ENCODE measurements at places on chromosomes 5 and 9. TPM values are rescaled to one million over a fixed set of nuclear protein-coding genes. Genes with fewer than 3 reads are reported as not detected.

The ARSI gene
- polyA plus RNA-seq: 31.8 TPM

The ZFP2 gene
- 8.9 TPM for polyA plus RNA-seq

GRCh38 chr5:110665184-110665726 is 61.2 kb downstream of the TMEM232 start:
- DNase-seq: no peak

The SLC6A3 gene
- 3.3 TPM for polyA plus RNA-seq

DNA sequence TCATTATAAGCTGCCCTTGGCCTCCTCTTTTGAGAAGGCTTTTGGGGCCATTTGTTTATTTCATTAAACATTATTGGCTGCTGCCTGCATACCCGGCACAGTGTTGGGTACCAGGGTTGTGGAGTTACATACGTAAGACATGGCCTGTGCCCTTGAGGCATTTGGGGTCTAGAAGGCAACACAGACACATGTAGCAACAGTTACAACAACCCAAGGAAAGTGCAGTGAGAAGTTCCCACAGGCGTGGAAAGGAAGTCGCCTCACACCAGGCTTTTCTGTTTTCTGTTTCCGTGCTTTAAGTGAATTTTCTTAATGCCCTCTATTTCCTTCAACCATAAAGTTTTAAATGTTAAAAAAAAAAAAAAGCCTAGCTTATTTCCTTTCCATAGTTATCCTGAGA is 47.4 kb downstream of the GALNT10 start:
- no peak for DNase-seq

The ATP6V0E1 gene
- polyA plus RNA-seq: 163 TPM

The ECM2 gene
- polyA plus RNA-seq: 49.7 TPM

GRCh38 chr9:6302417-6302816 is 25.8 kb upstream of the TPD52L3 start:
- DNase-seq: no peak

DNA sequence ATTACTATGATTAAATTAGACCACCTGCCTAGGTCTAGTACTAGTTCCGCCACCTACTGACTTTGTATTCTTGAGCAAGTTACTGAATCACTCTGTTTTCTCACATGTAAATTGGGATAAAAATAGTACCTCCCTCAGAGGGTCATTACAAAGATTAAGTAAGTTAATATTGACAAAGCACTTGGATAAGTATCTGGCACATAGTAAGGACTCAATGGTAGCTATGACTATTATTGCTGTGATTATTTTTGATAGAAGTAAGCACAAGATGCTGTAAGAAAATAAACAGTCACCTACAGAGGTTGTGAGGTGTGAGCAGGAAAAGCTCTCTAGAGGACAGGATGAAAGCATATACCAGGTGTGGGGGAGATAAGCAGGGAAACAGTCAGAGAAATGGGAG is 173.1 kb upstream of the PAPPA start:
- no peak for DNase-seq

The PTGS1 gene
- polyA plus RNA-seq: 4.4 TPM

The MLANA gene
- 0.75 TPM for polyA plus RNA-seq

DNA sequence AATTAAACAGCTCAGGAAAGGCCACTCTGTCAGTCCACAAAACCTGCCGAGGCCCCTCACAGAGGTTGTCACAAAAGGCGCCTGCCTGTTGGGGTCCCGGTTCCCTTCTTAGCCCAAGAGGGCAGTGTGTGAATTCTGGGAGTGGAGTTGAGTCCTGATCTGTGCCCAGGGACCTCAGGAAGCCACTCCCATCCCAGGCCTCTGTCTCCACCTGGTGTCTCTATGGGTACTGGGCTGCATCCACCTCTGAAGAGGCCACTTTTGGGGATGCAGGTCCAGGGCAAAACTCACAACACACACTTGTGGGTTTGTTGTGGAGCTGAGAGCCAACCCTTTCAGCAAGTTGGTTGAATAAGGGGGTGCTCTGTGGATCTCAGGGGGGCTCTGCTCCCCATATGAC is 74.3 kb upstream of the STXBP1 start:
- DNase-seq: no peak

DNA sequence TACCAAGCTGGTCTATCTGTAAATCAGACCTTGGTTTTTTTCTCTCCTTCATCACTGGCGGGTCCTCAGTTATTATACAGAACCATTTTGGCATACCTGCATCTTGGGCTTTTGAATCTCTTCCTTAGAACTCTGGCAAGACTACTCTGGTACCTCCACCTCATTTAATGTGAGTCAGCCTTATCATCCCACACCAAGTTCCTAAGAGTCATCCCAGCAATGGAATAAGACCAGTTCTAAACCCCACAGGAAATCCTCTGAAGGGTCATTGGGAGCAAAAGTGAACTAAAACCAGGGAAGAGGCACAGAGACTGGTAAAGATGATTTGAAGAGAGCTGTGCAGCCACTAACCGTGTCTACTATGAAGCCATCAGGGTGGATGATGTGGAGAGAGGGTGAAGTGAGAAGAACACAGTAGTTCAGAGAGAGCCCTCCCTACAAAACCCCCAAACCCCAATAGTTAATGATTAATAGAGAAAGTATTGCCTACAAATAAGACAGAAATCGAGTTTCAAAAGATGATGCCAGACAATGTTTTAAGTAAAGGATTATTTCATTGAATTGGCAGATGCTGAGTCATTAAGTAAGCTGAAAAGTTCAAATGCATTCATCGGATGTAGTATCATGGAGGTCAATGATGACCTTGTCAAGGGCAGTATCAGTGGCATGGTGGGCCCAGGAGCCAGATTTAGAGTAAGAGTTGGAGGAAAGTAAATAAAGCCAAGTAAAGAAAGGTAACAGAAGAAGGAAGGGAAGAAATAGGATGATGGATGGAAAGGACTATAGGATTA is 85.4 kb downstream of the PCSK1 start:
- DNase-seq: no peak

GRCh38 chr9:78595200-78595945 is 298.4 kb downstream of the PSAT1 start:
- DNase-seq: no peak

DNA sequence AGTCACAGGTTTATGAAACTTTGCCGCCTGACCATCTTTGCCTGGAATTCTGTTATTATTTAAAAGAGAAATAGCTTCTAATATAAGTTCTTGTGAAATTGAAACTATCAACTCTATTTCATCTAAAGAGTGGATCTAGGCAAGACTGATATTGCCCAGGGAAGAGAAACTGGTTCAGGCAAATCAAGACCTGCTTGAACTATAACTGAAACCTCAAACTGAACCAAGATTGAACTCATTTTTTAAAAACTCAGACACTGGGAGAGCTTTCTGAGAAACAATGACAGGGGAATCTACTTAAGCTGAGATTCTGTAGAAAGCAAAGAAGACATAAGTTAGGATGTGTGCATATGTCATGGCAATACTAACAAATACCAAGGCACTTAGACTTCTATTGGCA is 815.8 kb downstream of the BRINP1 start:
- no peak for DNase-seq

GRCh38 chr9:132717326-132717945 is 47.2 kb downstream of the GTF3C4 start:
- no peak for DNase-seq

The RNF20 gene
- polyA plus RNA-seq: 55.7 TPM

- DNase-seq: no peak
Measured at GRCh38 chr5:151718646-151719045, 31.9 kb upstream of the SPARC start.

The SPINK13 gene
- 0.95 TPM for polyA plus RNA-seq

DNA sequence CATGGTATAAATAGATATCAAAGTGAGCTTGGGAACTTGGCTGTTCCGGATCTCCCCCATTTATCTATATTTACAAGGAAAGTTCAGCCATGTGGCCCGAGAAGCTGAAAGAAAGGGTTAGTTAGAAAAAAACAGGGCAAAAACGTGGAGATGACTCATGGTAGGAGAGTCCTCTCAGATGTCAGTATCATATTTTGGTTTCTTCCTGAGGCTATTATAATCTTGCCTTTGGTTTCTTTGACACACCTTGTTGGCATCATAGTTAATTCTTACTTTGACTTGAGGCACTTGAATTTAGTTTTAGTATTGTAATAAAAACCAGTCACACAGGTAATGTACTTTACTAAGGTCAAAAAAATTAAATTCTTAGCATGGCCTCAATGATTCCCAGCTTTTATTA is 59.9 kb downstream of the GABRA6 start:
- no peak for DNase-seq

The SHOC1 gene
- polyA plus RNA-seq: 0.59 TPM

- peak; percentile 81 for DNase-seq
Measured at GRCh38 chr5:114361724-114362196, at the start of gene KCNN2. KCNN2 (plus strand) TSS chr5:114362070; CDS start chr5:114362140, 70 bp downstream.

DNA sequence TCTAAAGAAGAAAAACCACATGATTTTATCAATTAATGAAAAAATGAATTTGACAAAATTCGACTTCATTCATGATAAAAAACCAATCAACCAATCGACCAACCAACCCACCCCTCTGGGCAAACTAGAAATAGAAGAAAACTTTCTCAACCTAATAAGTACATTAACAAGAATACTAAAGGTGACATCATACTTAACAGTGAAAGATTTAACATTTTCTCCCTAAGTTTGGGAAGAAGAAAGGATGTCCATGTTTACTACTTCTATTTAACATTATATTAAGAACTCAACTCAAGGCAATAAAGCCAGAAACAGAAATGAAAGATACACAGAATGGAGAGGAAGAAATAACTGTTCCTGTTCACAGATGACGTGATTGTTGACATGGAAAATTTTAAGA is 476.1 kb upstream of the MEF2C start:
- no peak for DNase-seq

The ORM2 gene
- 1.9 TPM for polyA plus RNA-seq

DNA sequence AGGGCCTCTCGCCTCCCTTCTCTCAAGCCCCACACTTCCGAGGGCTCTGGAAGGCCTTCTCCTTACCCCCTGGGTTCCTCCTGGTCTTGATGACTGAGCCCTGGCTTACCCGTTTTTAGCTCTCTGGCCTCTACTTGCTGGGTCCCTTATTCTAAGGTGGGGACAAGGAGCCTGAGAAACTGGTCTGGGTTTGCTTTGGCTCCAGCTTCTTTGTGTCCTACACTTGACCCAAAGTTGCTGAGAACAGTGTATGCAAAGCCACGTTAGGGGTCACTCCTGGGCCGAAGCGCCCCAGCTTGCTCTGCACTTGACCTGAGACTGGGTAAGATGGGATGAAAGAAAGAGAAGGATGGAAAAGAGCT is 788 bp downstream of the ZNF346 start:
- DNase-seq: no peak

DNA sequence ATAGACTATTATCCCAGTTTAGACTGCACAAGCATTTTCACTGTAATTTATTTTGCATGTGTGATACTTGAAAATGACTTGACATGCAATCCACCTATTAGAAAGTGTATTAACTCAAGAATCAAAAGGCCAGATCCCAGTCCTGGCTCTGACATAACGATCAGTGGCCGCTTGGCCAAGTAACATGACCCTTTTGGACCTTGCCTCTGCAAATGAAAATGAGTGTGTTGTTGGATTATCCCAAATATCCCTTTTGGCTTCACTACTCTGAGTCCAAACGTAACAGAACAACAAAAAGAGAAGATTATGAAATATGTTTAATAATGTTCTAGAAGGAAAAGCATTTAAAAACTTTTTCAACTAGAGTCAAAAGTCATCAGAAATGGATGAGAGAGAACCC is 19.0 kb downstream of the DMGDH start:
- DNase-seq: no peak

- DNase-seq: no peak
Measured at GRCh38 chr5:175671013-175671412, 13.1 kb downstream of the HRH2 start.

The ADGRD2 gene
- polyA plus RNA-seq: 0.22 TPM

Measured in left lung (tissue), 14 donors.